T-helper 17 cell (primary cell): ENCODE measurements at places on chromosomes 6 and 20.

DNA sequence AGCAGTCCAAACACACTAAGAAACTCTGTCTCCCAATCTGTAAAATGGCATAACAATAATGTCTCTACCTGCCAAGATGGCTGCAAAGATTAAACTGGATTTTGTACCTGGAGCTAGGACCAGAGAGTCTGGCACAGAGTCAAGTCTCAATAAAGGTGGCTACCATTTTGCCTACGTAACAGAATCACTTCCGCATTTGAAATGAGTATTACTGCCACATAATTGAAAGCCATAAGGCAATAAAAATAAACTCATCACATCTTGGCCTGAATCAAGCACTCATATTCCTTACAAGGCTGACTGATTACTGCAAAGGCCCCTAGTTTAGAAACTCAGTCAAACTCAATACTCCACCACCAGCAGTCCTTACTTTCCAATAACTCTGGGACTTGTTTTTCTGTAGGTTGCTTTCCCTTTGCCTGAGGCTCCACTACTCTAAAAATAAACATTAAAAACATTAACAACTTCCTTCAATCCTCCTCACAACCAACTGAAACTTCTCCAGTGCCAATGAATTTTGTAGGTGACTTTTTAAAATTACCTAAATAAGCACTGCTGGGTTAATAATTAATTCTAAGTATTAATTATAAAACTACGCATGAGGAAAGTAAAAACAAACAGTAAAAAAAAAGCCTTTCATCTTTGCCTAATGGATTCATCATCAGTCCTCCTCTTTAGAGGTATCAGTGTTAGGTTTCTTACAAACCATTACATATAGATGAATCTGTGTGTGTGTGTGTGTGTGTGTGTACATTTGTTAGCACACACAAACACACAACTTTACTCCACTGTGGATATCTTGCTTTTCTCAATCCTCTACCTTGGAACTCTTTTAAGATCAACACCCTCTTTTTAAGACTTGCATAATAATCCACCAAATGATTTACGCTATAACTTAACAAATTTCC, 3.7 kb downstream of the KIF16B start:
- no peak overlapping the region for H3K4me3 ChIP-seq
- H3K4me1 ChIP-seq, result peaks cover 36% of the 10 kb centered on the region
- H3K27ac ChIP-seq, result no peak overlapping the region
- H3K36me3 ChIP-seq, result peaks cover 4% of the 10 kb centered on the region
- no peak for DNase-seq
- no peaks in the 10 kb centered on the region for H3K27me3 ChIP-seq

- no peaks in the 10 kb centered on the region for H3K36me3 ChIP-seq
- no peaks in the 10 kb centered on the region for H3K4me1 ChIP-seq
- no peak for DNase-seq
These were observed 252.6 kb downstream of the DLL1 start for GRCh38 chr6:170038251-170038650.

- H3K27ac ChIP-seq, result peak overlapping the region; percentile 47
- peak overlapping the region; percentile 21 for H3K4me3 ChIP-seq
- peaks cover 19% of the 10 kb centered on the region for H3K4me1 ChIP-seq
These were observed 220.4 kb upstream of the ZNF217 start for GRCh38 chr20:53814060-53814459.

GRCh38 chr6:124772733-124773319, 189.4 kb upstream of the RNF217 start:
- H3K36me3 ChIP-seq, result no peaks in the 10 kb centered on the region
- no peaks in the 10 kb centered on the region for H3K4me1 ChIP-seq
- H3K27ac ChIP-seq, result no peak overlapping the region
- H3K4me3 ChIP-seq, result no peak overlapping the region
- DNase-seq, result no peak

- no peak for DNase-seq
- no peaks in the 10 kb centered on the region for H3K4me1 ChIP-seq
- no peak overlapping the region for H3K4me3 ChIP-seq
These were observed 29.5 kb upstream of the LRRC1 start for GRCh38 chr6:53765270-53765669.

- peaks cover 3% of the 10 kb centered on the region for H3K36me3 ChIP-seq
- H3K4me3 ChIP-seq, result peak overlapping the region; percentile 100
- no peak for DNase-seq
These were observed 573 bp upstream of the IFNGR1 start for GRCh38 chr6:137219664-137220252.

DNA sequence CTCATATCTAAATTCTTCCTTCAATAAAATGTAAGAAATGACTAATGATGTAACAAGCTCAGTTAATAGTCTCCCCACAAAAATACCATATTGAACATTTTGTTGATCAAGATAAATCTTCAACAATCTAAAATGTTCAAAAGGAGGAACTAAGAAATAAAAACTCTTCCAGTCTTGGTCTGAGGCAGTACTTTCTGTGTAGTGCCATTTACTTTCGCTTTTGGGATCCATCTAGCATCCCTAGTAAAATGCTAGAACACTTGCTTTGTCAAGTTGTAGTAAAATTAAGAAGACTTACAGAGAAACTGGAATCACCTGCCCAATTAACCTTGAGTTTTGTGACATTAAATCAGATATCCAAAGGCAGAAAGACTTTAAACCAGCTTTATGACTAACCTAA, 246.4 kb downstream of the KHDRBS2 start:
- H3K4me1 ChIP-seq, result no peaks in the 10 kb centered on the region
- no peaks in the 10 kb centered on the region for H3K27me3 ChIP-seq
- H3K4me3 ChIP-seq, result no peak overlapping the region
- DNase-seq, result no peak
- no peak overlapping the region for H3K27ac ChIP-seq
- H3K36me3 ChIP-seq, result no peaks in the 10 kb centered on the region

GRCh38 chr20:47857187-47857568, 71.9 kb upstream of the SULF2 start:
- H3K4me1 ChIP-seq, result peaks cover 3% of the 10 kb centered on the region
- no peak for DNase-seq
- H3K4me3 ChIP-seq, result no peak overlapping the region
- H3K27ac ChIP-seq, result no peak overlapping the region
- peaks cover 36% of the 10 kb centered on the region for H3K27me3 ChIP-seq

- no peak overlapping the region for H3K4me3 ChIP-seq
- peaks cover 2% of the 10 kb centered on the region for H3K4me1 ChIP-seq
- H3K36me3 ChIP-seq, result no peaks in the 10 kb centered on the region
- H3K27me3 ChIP-seq, result peaks cover 21% of the 10 kb centered on the region
- no peak for DNase-seq
These were observed 6.1 kb upstream of the RNF8 start for GRCh38 chr6:37347670-37348111.

GRCh38 chr6:119890470-119890869, 540.9 kb upstream of the MAN1A1 start:
- no peak overlapping the region for H3K27ac ChIP-seq
- H3K36me3 ChIP-seq, result no peaks in the 10 kb centered on the region
- no peak overlapping the region for H3K4me3 ChIP-seq
- H3K4me1 ChIP-seq, result no peaks in the 10 kb centered on the region
- DNase-seq, result no peak
- H3K27me3 ChIP-seq, result peaks cover 4% of the 10 kb centered on the region

- H3K4me3 ChIP-seq, result no peak overlapping the region
- H3K27me3 ChIP-seq, result no peaks in the 10 kb centered on the region
- no peaks in the 10 kb centered on the region for H3K4me1 ChIP-seq
- DNase-seq, result no peak
These were observed 802.1 kb upstream of the FLRT3 start for GRCh38 chr20:15139522-15139921.

- H3K4me1 ChIP-seq, result peaks cover 9% of the 10 kb centered on the region
- peaks cover 4% of the 10 kb centered on the region for H3K36me3 ChIP-seq
- H3K27me3 ChIP-seq, result peaks cover 82% of the 10 kb centered on the region
- no peak for DNase-seq
- no peak overlapping the region for H3K4me3 ChIP-seq
- no peak overlapping the region for H3K27ac ChIP-seq
These were observed 3.4 kb downstream of the BMP7 start for GRCh38 chr20:57262784-57263609.

GRCh38 chr6:51450248-51450957, 631.7 kb downstream of the TFAP2B start:
- DNase-seq, result no peak
- H3K36me3 ChIP-seq, result no peaks in the 10 kb centered on the region
- H3K4me3 ChIP-seq, result no peak overlapping the region
- no peak overlapping the region for H3K27ac ChIP-seq
- H3K4me1 ChIP-seq, result no peaks in the 10 kb centered on the region
- H3K27me3 ChIP-seq, result no peaks in the 10 kb centered on the region

DNA sequence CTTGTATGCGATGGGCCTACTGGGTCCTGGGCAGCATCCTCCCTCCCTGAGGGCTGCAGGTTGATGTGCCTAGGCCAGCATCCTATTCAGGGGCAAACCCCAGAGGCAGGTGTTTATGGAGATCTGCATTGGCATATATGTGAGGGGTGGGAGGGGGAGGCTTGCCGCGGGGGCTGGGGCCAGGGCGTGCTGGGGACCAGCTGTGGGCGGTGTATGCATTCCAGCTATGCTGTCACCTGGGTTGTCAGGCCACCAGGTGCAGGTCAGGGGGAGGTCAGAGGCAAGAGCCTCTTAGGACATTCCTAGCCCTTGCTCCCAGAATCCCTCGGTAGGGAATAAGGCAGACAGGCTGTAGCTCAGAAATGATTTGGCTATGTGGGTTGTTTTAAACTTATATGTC, 11.9 kb downstream of the FOXA2 start:
- H3K4me3 ChIP-seq, result no peak overlapping the region
- H3K27me3 ChIP-seq, result peaks cover 64% of the 10 kb centered on the region
- no peak for DNase-seq
- H3K4me1 ChIP-seq, result no peaks in the 10 kb centered on the region

DNA sequence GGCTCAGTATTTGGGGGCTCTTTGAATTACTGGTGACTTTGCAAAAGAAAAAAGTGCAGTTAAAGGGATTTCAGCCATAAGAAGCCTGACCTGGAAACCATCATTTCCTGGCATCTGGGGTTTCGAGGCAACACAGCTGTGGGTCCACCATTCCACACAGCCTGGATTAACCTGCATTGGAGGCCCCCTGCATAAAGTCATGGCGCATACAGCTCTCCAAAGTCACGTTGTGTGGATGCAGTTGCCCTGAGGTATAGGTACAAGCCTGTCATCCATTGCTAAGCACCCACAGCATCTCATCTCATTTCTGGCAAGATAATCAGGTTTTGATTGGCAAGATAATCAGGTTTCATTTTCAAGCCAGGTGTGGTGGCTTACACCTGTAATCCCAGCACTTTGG, 54.5 kb upstream of the TAGAP start:
- DNase-seq, result no peak
- H3K4me3 ChIP-seq, result peak overlapping the region; percentile 90
- peaks cover 50% of the 10 kb centered on the region for H3K4me1 ChIP-seq
- H3K36me3 ChIP-seq, result no peaks in the 10 kb centered on the region

GRCh38 chr6:31547727-31548543, 527 bp downstream of the NFKBIL1 start:
- H3K4me3 ChIP-seq, result peak overlapping the region; percentile 98
- no peaks in the 10 kb centered on the region for H3K27me3 ChIP-seq
- H3K27ac ChIP-seq, result peak overlapping the region; percentile 94
- no peaks in the 10 kb centered on the region for H3K36me3 ChIP-seq

GRCh38 chr6:81561071-81561564, 191.4 kb downstream of the TENT5A start:
- no peak overlapping the region for H3K4me3 ChIP-seq
- H3K27ac ChIP-seq, result no peak overlapping the region
- DNase-seq, result no peak
- H3K4me1 ChIP-seq, result no peaks in the 10 kb centered on the region

DNA sequence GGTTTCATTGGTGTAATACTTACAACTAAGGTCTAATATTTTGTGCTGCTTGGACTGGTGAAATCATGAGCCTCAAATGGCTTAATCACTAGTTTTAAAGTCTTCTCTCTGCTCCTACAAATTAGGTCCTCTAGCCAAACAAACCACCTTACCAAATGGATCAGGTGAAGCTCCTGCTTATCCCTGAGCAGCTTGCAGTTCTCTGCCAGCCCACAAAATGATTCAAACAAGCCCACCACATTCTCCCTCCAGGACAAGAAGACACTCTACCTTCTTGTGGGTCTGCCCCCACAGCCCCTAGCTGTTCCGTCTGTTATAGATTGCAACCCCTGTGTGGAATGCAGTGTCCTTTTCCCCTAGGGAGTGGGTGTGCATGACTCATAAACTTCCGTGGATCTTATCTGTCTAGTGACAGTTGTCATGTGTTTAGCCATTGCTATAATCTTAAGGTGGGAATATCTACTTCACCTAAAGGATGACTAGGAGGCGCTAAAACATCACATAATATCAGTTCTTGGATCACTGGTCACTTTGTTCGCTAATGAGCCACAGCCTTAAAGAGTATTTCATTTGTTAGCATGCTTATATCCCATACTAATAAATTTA, 940.5 kb upstream of the MANEA start:
- no peak for DNase-seq
- H3K27me3 ChIP-seq, result no peaks in the 10 kb centered on the region
- no peaks in the 10 kb centered on the region for H3K4me1 ChIP-seq
- H3K4me3 ChIP-seq, result no peak overlapping the region
- no peak overlapping the region for H3K27ac ChIP-seq

DNA sequence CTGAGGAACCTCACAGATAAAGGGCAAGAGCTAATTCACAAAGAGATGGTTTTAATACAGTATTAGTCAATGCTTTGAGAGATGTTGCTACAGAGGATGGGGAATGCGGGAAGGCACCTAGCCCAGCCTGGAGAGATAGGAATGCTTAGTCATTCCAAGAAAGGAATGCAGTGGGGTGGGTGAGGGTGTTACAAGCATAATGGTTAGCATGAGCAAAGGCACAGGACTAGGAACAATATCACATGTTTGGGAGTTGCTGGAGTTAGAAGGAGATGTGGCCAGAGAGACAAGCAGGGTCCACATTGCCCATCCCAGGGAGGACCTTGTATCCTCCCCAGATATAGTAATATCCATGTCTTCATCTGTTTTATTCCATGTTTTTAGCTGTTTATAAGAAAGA, 107.0 kb upstream of the OGFRL1 start:
- H3K4me1 ChIP-seq, result no peaks in the 10 kb centered on the region
- no peak overlapping the region for H3K27ac ChIP-seq
- DNase-seq, result no peak
- peaks cover 5% of the 10 kb centered on the region for H3K36me3 ChIP-seq

GRCh38 chr6:155309150-155309549, 5.1 kb downstream of the TFB1M start:
- peaks cover 6% of the 10 kb centered on the region for H3K36me3 ChIP-seq
- H3K4me3 ChIP-seq, result no peak overlapping the region
- no peak overlapping the region for H3K27ac ChIP-seq
- peaks cover 22% of the 10 kb centered on the region for H3K4me1 ChIP-seq
- H3K27me3 ChIP-seq, result no peaks in the 10 kb centered on the region
- no peak for DNase-seq

DNA sequence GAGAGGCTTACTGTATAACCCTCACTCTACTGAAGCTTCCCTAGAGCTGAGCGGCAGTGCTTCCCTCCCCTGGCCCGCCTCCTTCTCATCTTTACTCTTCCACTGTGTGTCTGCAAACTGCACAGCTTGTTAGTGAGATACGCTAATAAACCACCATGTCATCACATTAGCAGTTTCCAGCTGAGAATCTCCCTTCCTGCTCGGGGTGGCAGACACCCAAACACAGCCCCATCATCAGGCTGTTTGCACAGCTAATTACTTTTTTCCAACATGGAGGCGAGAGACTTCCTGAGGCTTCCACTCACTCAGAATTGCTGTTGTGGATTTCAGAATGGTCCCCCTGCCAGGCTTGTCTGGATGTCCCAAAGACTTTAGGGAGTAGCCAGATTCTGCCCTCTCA, 444.9 kb upstream of the SULF2 start:
- H3K27me3 ChIP-seq, result peaks cover 14% of the 10 kb centered on the region
- no peak overlapping the region for H3K27ac ChIP-seq
- H3K4me3 ChIP-seq, result no peak overlapping the region
- no peak for DNase-seq
- H3K4me1 ChIP-seq, result no peaks in the 10 kb centered on the region
- H3K36me3 ChIP-seq, result peaks cover 2% of the 10 kb centered on the region

- H3K4me3 ChIP-seq, result no peak overlapping the region
- H3K27me3 ChIP-seq, result no peaks in the 10 kb centered on the region
- no peak for DNase-seq
- H3K27ac ChIP-seq, result no peak overlapping the region
- no peaks in the 10 kb centered on the region for H3K4me1 ChIP-seq
These were observed 17.1 kb upstream of the TINAG start for GRCh38 chr6:54291146-54291545.
